ENCODE measurements at places on chromosomes 1 and 21. TPM values are rescaled to one million over a fixed set of nuclear protein-coding genes. Genes with fewer than 3 reads are reported as not detected.

The IBA57 gene
- total RNA-seq: 5.1 TPM

The VHLL gene
- not detected for total RNA-seq

The FAM167B gene
- total RNA-seq: 0.18 TPM

The LCE1F gene
- 0.42 TPM for total RNA-seq

GRCh38 chr1:244021427-244021826, 29.7 kb upstream of the ZBTB18 start:
- DNase-seq: no peak

DNA sequence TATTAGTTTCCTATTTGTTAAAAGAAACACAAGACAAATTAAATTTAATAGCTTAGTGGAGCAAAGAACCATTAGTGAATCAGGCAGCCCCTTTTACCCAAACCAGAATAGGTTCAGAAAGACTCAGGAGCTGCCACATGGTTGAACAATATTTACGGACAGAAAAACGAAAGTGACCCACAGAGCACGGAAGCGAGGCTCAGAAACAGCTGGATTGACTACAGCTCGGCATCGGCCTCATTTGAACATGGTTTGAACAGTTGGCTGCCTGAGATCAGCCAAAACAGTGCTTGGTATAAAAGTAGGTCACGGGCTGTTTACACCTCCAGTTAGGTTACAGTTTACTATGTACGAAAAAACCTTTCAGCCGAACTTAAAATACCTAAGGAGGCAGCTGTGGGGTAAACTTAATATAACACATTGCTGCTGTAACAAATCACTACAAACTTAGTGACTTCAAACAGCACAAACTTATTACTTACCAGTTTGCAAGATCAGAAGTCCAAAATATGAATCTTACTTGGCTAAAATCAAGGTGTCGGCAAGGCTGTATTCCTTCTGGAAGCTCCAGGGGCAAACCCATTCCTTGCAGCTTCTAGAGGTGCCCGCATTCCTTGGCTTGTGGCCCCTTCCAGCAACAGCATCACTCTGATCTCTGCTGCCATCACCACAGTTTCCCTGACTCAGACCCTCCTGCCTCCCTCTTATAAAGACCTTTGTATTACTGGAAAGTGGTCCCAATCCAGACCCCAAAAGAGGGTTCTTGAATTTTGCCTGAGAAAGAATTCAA, 11.8 kb downstream of the PADI4 start:
- DNase-seq: no peak

DNA sequence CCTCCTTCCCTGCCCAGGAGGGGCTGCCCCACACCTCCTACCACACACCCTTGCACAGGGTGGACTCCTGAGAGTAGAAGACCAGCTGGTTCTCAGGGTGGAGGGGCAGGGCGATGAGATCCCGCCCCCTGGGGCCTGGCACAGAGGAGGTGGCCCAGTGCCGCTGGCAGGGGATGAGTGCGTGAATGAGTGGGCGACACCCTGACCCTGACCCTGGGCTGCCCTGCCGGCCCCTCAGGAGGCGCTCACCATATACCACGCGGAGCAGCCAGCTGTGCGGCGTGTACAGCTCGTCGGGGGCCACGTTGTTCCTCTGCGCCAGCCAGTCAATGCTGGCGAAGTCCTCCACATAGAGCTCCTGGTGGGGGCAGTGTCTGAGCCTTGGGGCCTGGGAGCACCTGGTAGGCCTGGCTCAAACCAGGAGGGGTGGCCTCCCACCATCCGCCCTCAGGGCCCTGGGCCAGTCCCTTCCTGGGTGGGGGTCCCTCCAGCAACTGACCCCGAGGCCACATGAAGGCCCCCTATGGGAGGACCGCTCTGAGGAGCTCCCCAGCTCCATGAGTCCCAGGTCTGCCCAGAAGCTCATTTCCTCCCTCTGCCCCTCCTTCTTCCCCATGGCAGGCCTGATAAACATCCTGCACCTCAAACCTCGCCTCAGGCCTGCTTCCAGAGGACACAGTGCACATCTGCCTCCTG, 13.0 kb downstream of the LSS start:
- no peak for DNase-seq

- DNase-seq: peak; percentile 89
Observed at GRCh38 chr1:52368383-52369172, 2.6 kb upstream of the CC2D1B start.

- no peak for DNase-seq
Observed at GRCh38 chr21:32978331-32979270, 47.1 kb upstream of the OLIG2 start.

- no peak for DNase-seq
Observed at GRCh38 chr1:244356376-244356775, 95.3 kb downstream of the ADSS2 start.

GRCh38 chr1:178091986-178092745, 1.7 kb upstream of the RASAL2 start:
- no peak for DNase-seq

DNA sequence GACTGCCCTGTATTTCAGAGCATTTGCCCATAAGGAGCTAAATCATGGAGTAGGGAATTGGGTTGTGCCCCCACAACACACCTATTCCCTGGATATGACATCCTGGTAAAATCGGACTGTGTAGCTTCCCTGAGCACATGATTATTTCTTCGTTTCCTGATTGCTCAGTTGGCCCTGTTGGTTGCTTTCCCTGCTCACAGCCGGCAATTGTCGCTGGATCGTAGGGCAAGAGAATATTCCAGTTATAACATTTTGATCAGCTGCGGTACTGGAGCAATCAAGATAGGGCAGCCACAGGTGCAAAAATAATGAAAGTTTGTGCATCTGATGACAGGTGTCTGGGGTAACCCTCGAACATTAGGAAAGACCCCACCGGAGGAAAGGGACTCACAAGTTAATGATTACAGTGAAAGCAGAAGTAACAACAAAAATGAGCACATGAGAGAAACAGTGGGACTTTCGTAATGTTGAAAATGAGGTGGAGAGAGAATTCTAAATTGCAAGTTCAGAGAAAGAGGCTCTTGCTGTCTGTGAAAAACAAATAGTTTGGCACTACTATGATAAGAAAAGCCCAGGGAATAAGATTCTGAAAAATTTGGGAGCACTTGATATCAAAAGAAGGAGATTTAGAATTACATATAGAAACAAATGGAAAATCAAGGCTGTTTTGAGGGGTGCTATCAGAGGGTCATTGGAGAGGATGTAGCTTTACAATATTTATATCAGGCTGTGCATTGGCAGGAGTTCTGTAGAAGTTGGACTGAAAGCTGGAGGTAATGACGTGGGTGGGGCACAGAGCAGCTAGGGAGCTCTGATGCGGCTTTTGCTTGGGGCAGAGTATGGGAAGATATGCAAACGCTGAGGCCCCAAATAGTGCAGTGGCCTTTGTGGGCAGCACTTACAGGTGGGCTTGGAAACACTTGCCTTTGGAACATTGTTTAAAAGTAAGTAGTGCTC, at the start of gene MAB21L3:
Gene MAB21L3 (plus strand): TSS at position 833 of the 957 bp plus-strand sequence. CDS start 1,217 bp downstream, outside the sequence.
- peak; percentile 47 for DNase-seq

DNA sequence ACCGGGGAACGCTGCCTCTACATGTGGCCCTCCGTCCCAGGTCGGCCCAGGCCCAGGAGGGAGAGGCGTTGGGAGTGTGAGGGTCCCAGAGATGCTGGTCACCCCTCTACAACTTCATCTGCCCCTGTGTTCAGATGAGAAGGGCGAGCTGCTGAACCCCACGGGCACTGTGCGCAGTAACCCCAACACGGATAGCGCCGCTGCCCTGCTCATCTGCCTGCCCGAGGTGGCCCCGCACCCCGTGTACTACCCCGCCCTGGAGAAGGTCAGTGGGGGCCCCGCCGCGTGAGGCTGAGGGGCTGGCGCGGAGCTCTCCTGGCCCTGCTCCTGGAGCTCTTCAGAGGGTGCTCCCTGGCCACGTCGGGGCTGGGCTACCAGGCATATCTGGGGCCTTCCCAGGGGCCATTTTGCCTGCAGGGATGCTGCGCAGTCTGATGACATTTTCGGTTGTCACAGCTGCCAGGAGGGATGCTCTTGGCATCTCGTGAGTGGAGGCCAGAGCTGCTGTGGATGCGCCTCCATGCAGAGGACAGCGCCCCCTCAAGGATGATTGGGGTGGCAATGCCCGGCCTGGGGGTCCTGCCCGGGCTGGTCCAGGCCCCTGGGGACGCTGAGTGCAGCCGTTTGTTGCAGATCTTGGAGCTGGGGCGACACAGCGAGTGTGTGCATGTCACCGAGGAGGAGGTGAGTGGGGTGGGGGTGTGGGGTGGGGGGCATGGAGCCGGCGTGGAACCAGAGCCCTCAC, 68.6 kb downstream of the PIK3CD start:
- DNase-seq: no peak

Data from foreskin keratinocyte (primary cell).